NCI-H187 (cell line): ENCODE measurements at places on chromosomes 5 and 9.

DNA sequence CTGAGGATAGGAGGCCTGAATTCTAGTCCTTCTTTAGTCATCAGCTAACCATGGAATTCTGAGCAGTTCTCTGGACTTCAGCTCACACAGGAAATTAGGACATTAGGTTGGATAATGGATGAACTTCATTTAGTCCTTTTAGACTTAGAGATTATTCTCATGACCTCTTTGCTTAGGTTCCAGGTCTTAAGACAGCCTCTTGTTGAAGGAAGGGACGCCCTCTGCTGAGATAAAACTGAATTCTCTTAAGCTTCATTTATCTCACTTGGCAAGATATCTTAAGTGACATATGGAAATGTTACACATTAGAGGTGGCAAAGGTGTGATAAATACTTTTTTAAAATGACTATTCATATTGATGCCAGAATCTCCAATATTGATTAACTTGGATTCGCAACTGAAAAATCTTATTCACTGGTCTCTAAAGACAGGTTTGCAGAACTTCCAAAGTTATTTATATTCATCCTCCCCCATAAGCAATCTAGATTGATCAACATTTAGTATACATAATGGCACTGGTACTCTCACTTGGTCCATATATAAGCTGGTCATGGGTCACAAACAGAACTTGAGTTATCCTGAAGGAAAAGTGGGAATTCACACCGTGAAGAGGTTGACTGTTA lies 16.9 kb upstream of the ZNF366 start:
- DNase-seq = no peak

- no peak for DNase-seq
Observed at GRCh38 chr5:152177626-152178349, 227.3 kb downstream of the NMUR2 start.

DNA sequence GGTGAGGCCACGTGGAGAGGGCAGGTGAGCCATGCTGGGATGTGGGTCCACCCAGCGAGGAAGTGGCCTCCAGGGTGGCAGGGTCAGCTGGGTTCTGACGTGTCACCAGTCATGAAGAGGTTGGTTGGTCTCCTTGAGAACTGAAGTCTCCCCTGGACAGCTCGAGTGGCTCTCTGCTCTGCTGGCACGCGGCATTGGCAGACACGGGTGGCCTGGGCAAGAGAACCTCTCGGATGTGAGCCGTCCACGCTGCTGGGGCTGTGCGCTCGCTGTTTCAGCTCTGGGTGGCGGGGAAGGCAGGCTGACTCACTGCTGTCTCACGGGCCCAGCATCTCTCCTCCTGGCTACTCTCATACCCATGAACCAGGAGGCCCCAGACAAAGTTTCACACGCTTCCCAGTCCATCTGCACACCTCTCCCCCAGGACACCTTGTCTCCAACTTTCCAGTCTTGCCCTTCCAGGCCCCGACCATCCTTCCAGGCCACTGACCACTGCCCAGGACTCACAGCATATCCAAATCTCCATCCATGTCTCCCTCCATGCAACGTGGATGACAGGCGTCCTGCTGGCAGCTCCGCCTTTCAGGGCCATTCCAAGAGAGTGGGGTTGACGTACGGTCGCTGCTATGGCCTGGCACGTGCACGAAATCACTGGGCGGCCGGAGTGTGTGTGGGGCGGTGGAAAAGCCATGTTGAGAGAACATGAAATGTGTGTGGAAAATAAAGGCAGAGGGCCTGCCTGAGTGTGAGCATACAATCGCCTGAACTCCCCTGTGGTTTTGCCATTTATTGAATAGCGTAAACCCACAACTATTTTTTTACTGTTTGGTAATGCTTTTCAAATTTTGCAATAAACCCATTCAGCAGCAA lies 145.0 kb upstream of the COL5A1 start:
- no peak for DNase-seq

- no peak for DNase-seq
Observed at GRCh38 chr9:95030920-95031642, 286.4 kb downstream of the FANCC start.

- no peak for DNase-seq
Observed at GRCh38 chr5:168780888-168781287, 201.7 kb upstream of the PANK3 start.

GRCh38 chr9:115758441-115758840 lies 395.1 kb upstream of the PAPPA start:
- DNase-seq = no peak

- no peak for DNase-seq
Observed at GRCh38 chr9:83327750-83328622, 210.2 kb downstream of the FRMD3 start.

DNA sequence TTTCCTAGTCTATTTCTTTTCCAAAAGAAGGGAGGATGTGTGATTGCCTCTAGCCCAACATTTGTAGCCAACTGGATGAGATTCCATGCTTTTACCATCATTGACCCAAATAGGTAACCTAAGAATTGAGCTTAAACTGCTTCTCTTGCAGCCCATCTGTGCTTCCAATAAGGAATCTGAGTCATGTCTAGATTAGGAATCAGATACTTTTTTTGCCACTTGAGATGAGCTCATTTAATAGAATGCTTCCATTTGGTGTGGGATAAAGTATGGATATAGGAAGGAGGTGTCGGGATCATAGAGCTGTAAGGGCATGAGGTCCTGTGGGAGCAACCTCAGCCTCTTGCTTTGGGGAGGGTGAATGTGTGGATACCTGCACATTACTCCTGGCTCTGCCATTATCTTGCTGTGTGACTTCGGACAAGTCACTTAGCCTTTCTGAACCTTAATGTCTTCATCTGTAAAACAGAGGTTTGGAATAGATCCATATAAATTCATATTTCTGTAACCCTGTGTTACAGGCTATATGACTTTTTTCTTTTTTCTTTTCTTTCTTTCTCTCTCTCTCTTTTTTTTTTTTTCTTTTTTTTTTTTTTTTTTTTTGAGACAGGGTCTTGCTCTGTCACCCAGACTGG lies 56.2 kb downstream of the MAP1B start:
- DNase-seq = no peak

- no peak for DNase-seq
Observed at GRCh38 chr5:5380298-5380697, 42.2 kb upstream of the ICE1 start.

- no peak for DNase-seq
Observed at GRCh38 chr9:109401169-109401989, 80.5 kb upstream of the EPB41L4B start.

- no peak for DNase-seq
Observed at GRCh38 chr5:139046551-139046950, 151.6 kb downstream of the SIL1 start.

DNA sequence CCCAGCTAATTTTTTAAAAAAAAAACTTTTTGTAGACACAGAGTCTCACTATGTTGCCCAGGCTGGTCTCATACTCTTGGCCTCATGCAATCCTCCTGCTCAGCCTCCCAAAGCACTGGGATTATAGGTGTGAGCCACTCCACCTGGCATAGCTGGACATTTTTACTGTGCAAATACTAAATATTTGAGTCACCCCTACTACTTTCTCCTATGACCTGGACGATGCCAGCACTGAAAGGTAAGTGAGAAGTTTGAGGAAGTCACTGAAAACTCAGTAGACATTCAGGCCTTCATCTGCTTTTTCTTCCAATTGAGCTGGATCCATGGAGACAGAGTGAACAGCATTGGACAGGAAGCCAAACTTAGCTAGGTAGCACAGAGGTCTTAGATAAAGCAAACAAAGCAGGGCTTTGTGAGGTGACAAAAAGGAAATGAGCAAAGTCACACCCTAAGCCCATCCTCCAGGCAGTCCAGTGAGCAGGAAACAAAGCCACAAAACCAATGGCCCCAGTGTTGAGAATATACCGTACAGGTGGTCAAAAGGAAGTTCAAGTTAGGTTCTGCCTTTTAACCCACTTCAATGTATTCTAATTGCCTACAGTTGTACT lies 192.6 kb upstream of the RASA1 start:
- no peak for DNase-seq
